ENCODE measurements at places on chromosomes 11 and 22.

DNA sequence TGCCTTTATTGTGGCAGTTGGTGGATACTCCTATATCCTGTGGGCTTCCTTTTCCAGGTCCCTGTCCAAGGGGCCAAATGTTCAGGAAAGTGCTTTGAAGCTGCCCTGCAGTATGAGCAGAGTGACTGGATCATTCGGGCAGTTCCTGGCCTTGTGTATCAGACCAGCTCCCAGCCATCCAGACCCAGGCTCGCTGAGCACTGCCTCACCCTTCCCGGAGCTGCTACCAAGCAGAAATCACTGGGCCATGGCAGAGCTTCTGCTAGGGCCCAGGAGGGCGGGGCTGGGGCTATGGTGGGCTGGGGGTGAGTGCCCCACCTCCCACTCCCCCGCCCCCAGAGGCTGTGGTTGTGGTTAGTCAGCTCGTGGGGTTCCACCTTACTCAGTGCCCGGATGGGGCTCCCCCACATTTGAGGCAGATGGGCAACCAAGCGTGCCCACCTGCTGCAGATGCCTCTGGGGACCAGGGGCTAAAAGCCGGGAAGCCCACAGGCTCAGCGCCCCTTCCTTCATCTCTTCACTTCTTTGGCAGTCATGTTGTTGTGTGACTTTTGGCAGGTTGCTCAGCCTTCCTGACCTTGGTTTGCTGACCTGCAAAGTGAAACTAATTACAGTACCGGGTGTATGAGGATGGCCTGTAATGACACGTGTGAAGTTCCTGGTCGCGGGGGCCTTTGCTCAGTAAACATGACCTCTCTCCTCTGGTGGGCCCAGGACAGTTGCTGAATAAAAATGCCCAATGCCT, 2.1 kb upstream of the LRRC32 start:
- no peak for DNase-seq

DNA sequence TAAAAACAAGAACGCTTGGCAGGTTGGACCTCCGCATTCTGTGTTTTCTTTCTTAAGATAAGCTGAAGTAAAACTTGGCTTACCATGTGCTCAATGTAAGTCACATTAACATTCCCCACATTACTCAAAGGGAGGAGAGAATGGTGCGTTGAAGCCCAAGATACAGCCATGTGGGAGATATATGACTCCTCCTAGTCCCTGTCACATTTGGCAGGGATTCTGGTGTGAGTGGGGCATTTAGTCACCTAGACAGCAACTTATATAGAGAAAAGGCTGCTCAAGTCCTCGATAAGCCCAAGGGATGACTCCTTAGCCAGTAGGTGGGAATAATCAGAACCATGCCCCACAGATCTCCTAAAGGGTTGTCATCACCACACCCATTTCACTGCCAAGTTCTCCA, 4.6 kb downstream of the PRSS23 start:
- DNase-seq = no peak

- no peak for DNase-seq
Observed at GRCh38 chr11:94185416-94186084, 56.9 kb downstream of the PANX1 start.

DNA sequence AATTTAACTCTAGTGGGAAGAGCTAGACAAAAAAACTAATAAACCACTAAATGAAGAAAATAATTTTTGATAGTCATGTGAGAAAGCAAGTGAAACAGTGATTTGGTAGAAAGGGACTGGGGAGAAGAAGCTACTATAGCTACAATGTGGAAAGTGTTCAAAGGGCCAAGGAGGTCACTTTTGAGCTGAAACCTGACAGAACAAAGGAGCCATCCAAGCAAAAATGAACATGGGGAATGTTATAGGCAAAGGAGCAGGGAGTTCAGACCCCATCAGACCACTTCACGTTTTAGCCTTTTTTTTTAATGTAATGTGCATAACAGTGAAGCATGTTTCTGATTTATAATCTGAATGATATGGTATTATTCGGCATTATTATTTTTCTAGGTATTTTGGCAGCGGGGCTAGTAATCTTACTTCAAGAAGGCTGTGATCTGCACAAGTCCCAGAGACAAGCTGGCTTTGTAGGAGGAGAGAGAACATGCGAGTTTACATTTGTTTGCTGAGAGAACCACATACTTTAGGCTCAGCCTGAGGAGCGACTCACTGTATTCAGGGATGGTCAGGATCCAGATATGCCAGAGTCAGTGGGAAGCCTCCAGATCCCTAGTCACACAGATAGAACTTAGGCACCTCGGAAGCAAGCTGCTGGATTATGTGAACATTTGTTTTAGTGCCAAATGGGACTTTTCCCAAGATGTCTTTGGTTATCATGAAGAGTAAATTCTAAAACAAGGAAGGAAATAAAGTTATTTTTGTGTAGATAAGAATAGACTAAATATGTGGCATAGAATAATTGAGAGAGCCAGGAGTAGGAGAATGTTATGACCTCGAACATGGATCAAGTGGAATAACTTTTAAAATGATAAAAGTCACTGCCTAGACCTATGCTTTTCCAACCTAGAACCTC, 118.6 kb downstream of the TRIM44 start:
- DNase-seq = no peak

DNA sequence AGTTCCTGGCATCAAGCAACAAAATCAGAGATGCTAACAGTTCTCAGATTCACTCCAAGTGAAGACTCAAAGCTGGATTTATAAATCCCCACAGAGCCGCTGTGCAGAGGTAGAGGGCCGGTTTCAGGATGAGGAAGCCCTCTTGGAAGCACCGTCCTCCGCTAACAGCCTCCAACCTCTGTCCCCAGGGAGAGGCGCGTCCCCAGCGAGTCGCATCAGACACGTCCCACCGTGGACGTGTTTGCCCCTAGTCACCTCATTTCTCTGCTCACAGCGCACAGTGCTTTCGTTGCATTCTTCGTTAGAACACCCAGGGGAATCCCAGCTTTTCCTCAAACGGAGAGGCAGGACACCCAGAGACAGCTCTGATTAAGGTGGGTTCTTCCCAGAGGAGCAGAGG, 642.9 kb downstream of the BRD1 start:
- no peak for DNase-seq

- DNase-seq = no peak
Observed at GRCh38 chr11:128398517-128399250, 188.7 kb downstream of the ETS1 start.

GRCh38 chr11:127330044-127330443, 329.5 kb upstream of the KIRREL3 start:
- DNase-seq = no peak

DNA sequence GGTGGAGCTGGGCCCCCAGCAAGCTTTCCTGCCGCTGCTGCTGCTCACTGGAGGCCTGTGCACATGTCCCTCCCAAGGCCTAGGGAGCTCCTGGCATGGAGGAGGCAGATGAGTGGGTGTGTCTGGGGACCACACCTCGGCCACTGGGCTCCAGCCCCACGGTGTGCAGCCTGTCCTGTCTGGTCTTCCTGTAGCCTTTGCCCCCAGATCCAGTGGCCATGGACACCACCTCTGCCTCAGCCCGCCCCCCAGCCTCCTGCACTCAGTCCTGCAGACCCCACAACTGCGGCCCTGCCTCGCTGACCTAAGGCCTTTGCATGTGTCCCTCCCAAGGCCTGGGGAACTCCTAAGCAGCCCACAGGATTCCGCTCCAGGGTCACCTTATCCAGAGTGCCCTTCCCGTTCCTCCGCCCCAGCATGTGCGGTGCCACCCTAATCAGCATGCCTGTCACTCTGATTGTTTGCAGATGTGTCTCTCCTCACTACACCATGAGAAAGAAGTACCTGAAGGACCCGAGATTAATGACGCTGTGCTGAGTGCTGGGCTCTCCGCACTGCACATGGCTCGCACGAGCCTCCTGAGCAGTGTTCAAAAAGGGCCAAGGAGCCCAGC, 8.6 kb downstream of the GAL start:
- no peak for DNase-seq

- no peak for DNase-seq
Observed at GRCh38 chr22:37931893-37932389, 21.5 kb downstream of the C22orf23 start.

GRCh38 chr11:45390407-45390806, 104.3 kb upstream of the SYT13 start:
- DNase-seq = no peak

DNA sequence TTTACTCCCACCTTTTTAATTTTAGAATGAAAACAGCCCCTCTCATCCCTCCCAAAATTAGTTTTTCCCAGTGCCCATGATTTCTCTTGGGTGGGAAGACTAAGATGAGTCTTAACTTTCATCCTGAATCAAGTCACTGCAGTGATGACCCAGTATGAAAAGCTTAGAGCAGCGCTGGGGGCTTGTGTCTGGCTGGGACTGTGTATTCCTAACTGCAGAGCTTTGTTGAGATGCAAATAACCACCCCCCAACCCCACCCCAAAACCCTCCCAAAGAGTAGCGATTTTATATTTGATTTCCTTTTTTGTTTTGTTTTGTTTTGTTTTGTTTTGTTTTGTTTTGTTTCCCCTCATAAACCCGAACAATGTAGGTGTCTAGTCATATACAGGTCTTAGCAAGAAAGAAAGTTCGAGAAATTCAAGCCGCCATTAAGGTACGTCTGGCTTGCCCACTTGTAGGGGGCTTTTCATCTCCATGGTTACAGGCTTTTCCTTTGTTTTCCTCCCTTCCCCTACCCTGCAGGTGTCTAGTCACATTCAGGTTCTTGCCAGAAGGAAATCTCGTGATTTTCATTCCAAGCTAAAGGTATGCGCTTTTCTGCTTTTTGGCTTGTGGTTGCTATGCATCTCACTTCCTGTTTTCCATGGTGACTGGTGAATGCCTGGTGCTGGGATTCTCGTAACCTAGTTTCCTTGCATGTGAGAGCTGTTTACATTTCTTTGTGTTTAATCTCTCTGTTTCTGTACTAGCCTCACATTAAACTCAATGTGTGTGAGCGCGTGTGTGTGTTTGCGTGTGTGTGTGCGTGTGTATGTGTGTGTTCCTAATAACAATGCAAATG, 144.6 kb upstream of the RASSF10 start:
- DNase-seq = no peak

GRCh38 chr11:75474878-75475766, 42.1 kb upstream of the KLHL35 start:
- DNase-seq = peak; percentile 30

DNA sequence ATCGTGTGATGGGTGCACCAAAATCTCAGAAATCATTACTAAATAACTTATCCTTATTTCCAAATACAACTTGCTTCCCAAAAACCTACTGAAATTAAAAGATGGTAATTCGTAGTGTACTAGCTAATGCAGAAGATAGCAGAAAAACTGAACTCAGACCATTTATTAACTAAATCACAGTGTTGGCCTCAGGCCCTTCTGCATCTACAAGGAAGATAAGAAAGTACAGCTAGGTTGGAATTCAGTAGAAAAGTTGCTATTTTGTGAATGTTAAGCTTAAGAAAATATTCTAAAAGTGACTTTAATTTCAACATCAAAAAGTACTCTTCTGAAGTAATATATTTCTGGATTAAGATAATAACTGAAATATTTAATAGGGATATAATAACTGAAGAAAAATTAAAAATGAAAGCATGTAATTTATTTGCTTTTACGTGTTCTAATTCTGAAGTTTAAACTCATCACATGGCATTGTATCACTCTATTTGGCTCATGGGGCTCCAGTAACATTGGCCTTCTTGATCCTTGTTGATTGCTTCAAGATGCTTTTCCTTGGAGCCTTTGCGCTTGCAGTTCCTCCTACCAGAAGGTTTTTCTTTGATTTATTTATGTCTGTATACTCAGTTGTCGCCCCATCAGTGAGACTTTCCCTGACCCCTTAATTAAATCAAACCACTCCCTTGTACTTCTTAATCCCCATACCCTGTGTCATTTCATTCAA, 847.9 kb upstream of the ANO3 start:
- no peak for DNase-seq

DNA sequence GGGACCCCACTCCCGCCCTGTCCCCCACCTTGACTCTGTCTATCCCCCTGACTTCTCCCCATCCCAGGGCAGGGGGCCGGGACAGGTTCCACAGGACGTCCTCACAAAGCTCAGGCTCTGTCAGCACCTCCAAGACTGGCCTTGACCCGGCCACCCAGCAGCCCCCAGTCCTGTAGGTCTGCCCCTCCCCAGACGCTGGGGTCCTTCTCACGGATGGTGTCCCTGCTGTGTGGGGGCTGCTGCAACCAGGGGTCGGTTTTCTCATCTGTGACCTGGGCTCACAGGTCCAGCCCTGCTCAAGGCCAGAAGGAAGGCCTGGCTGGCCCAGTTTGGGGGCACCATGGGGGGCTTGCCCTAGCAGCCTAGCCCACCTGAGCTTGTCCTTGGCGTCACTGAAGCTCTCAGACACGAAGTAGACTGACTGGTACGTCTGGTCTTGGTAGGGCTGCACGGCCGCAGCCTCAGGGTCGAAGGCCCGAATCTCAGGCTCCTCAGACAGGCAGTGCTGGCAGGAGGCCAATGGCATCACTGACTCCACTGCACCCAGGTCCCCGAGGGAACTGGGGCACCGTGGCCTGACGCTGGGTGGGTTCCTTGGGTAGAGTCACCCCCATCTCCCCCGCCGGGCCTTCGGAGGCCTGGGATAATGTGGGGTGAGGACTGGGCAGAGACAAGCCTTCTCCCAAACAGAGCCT, 4.0 kb upstream of the INS start:
- no peak for DNase-seq

- no peak for DNase-seq
Observed at GRCh38 chr11:131979364-131979763, 608.9 kb downstream of the NTM start.

- no peak for DNase-seq
Observed at GRCh38 chr11:120324932-120325810, at the start of gene TLCD5. TLCD5 (plus strand) TSS chr11:120325299; CDS start chr11:120327442, 2,143 bp downstream.

DNA sequence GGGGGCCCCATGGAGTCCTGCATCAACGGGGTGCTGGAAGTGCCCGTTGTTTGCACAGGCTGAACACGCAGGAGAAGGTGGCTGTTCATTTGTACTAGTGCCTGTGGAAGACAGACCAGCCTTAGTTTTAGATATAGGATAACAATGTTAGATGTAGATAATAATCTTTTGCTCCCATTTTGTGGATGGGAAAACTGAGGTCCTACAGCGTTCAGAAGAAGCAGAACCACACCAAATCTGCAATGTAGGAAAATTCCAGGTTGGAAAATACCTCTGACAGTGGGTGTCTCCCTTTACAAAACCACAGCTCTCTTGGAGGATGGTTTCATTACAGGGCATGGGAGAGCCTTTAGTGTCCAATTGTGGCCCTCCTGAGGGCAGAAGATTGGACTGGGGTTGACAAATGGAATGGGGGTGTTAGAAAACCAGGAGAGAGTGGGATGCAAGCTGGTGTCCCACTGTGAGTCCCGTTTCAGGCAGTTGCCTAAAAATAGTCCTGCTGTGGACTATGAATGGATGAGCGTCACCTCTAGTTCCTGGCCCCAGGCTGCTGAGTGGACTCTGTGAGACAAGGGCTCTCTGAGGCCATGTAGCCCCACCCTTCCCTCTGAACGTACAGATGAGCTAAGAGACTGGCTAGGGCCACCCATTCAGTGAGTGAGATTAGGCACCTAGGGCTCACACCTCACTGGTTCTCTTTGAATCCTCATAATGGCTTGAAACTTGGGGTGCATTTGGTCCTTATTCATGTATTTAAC, 508.8 kb downstream of the MN1 start:
- no peak for DNase-seq

DNA sequence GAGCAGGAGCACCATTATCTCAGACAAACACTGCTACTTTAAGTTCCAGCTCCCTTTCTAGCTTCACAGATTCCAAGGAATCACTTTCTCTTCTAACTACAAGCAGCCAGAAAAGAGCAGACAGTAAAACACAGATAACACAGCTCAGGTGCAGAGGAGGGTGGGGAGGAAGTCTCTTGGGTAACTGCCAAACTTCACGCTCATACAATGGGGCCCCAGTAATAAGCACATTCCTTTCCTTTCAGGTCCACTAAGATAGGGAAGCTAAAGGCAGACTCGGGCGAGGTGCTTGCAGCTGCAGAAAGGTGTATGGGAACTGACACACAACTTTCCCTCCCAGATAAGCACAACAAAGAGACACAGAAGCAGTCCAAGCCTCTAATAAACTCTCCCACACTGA, 69.2 kb upstream of the OR9G4 start:
- DNase-seq = no peak

Data from stimulated activated CD4-positive, alpha-beta T cell treated with anti-CD3 and anti-CD28 coated beads, TNF-alpha, amount 100 ng/mL, for 1 hour (primary cell).